Stimulated activated CD4-positive, alpha-beta T cell treated with anti-CD3 and anti-CD28 coated beads, Interleukin-12 subunit alpha, Interleukin-12 subunit beta, amount 100 ng/mL, for 4 hours (primary cell): ENCODE measurements at places on chromosomes 7 and 10.

GRCh38 chr10:24239289-24240040 is 30.5 kb downstream of the KIAA1217 start:
- no peak for DNase-seq

DNA sequence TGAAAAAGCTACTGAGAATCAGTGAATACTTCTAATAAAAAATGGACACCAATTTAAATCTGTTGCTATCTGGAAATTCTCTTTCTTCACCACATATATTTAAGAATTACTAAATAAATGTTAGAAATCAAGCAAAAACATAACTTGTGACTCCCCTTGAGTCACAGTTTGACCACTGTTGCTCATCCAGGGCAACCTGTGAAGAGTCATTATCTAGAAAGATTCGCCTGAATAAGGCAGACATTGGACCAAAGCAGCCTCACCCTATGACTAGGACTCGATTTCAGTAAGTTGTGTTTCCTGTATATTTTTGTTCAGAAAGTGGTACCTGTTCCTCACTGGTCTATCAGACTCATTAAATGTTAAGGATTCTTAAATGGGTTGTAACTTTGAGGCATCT is 572.4 kb downstream of the ATRNL1 start:
- no peak for DNase-seq

- no peak for DNase-seq
Measured at GRCh38 chr7:150799741-150800580, at the start of gene TMEM176B. TSS of gene TMEM176B (minus strand) at chr7:150800364. CDS start at chr7:150796569, 3,795 bp downstream.

- DNase-seq: no peak
Measured at GRCh38 chr7:12982178-12982577, 294.7 kb downstream of the ARL4A start.

- DNase-seq: no peak
Measured at GRCh38 chr10:76902949-76903348, 734.7 kb downstream of the KCNMA1 start.

GRCh38 chr7:93723424-93724124 is 149.1 kb upstream of the CALCR start:
- no peak for DNase-seq

DNA sequence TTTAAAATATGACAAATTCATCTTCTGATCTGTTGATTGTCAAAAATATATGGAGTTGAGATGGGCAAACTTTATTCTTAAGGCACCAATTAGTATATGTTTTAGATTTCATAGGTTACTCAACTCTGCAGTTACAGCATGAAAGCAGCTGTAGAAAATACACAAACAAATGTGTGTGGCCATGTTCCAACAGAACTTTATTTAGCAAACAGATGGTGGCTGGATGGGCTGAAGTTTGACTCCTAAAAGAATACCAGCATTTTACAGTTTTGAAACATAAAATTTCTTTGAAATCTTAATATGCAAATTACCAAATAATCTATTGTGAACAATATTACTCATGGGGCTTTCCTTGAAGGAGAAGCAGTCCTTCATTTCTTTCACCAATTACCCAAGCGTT is 1206.0 kb upstream of the LRRTM3 start:
- no peak for DNase-seq

DNA sequence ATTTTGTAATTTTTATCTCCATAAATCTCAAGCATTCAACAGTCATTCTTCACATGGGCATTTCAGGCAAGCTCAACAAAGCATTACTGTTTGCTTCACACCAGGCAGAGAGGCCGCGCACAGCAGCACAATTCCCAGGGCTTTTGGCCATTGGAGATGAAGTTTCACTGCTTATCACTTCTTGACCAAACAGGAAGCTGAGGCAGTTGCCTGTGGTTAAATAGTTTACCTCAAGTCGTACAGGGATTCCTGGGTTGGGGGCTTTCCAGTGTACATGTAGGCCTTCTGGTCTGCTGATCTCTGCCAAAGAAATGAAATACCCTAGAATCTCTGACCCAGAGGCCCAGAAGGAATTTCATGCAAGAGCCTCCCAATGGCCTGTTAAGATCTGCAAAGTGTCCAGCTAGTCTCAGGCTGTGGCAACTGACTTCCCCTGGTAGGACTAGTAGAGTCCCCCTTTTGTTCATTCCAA is 11.2 kb upstream of the PRDX3 start:
- DNase-seq: no peak

GRCh38 chr10:16966991-16967865 is 150.0 kb upstream of the RSU1 start:
- no peak for DNase-seq

DNA sequence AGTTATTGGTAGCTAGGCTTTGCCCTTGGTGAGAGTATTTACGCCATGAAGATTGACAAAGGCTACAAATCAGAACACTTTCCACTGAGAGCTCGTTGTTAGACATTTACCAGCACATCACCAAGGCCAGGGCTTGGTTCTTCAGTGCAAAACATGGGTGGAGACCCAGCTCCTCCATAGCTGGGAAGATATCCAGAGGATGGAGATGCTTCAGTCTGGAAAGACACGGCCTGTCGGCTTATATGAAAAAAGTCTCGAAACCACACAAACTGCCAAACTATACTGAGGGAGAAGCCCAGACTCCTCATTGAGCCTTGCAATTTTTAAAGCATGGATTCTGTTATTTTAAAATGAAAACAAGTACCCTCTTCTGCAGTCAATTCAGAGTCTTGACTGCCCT is 83.4 kb upstream of the ANLN start:
- no peak for DNase-seq

DNA sequence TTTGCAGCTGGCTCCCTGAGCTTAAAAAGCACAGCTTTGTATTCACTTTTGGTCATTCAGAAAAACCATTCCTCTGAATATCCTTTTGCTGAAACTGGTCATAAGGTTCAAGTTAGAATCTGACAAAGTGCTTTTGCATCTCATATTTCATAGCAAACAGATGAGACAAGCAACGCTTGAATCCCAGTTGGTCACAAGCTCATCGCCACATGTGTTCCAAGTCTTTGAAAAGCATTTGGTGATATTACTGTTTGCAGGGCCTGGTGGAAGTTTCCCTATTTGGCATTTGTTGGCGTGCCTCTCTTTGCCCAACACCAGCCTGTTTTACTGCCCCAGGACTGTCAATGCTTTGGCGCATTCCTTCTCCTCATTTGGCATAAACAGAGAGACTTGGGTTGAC is 10.3 kb downstream of the TACC2 start:
- DNase-seq: no peak

GRCh38 chr10:124966008-124966407 is 24.1 kb downstream of the ZRANB1 start:
- DNase-seq: no peak

DNA sequence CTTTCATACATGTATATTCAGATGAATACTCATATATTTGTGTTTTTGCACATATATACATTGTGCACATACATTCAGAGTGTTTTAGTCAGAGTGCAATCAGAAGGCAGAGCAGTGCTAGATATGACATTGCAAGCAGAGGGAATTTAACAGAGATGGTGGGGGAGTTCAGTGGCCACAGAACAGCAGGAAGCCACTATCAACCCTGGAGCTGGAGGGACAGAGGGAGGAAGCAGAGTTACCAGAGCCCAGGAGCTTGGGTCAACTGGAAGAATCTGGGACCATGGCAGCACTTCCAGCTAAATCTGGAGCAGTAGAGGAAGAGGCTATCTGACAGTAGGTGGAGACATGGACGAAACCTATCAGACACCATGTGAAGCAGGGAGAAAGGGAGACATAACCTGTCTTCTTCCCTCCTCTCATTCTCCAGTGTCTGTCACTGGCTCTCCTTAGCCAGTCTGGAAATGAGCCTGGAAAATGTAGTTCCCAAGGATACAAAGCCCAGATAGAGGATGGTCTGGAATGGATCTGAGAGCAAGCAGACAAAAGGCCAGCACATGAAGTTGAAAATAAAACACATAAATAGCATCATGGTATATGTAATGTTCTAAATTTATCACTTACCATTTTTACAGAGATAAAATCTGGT is 33.6 kb upstream of the HERPUD2 start:
- DNase-seq: no peak

- DNase-seq: no peak
Measured at GRCh38 chr7:8035647-8036518, 67.3 kb downstream of the GLCCI1 start.

DNA sequence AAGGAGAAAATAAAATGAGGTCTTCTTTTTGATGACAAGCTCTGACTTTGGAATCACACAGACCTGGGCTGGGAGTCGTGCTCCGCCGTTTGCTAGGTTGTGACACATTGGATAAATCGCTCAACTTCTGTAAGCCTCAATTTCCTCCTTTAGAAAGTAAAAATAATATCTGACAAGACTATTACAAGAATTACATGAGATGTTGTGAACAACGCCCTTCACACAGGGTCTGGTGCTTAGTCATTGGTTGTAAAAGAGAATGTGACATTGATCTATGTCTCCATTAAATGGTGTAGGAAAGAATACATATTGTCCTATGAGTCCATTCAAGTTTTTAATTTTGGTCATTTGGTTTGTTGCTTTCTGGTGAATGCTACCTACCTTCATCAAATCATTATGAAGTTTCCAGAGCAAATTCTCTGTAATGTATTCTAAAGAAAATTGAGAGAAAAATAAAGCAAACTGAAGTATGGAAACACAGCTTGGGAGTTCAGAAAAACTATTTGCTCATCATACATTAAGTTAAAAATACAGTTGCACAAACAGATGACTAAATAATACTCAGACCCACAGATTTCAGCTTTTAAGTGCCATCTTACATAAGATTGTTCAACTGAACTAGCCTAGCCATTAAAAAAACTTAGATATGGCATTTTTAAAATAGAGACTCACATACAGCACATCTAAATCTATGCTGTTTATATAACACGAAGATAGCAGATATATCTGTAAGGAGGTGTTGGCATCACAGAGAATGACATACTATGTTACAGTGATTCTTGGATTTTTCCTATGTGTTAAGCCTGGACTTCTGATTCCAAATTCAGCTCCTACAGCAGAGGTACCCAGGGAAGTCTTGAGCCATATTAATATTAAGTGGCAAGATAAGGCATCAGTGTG is 12.3 kb upstream of the ADRB1 start:
- no peak for DNase-seq

DNA sequence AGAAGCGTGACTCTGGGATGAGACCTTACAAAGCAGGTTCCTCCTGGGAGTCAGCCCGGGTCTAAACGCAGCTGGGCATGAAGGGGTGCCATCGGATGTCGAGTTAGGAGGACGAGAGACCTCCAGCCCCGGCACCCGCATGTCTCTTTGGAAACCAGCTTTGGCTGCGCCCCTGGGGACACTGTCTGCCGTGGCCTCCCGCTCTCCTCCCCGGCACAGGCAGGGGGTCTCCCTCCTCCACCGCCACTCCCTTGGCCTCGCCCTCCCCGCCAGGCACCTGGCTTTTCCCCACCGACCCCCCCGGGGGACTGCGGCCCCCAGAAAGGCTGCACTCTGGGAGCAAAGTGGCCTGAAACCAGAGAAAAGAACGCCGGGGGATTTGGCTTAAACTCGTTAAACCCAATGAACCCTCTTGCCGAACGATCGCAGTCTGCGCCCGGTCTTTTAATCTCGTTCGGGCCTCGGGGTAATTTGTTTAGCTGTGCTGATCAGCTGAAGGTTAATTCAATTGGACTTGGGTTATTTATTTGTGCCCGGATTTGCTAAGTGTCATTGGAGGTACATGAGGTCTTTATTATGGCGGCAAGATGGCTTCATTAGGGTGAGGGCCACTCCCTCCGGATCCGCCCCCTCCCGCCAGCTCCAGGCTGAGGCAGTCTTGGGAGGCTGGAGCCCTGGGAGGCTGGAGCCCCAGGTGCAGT is 16.4 kb upstream of the PSMG3 start:
- DNase-seq: no peak

- DNase-seq: no peak
Measured at GRCh38 chr7:94602181-94602580, 53.8 kb downstream of the SGCE start.

GRCh38 chr7:130024390-130024789 is 26.8 kb downstream of the ZC3HC1 start:
- no peak for DNase-seq

GRCh38 chr10:69646185-69647060 is 16.4 kb downstream of the FAM241B start:
- DNase-seq: no peak

DNA sequence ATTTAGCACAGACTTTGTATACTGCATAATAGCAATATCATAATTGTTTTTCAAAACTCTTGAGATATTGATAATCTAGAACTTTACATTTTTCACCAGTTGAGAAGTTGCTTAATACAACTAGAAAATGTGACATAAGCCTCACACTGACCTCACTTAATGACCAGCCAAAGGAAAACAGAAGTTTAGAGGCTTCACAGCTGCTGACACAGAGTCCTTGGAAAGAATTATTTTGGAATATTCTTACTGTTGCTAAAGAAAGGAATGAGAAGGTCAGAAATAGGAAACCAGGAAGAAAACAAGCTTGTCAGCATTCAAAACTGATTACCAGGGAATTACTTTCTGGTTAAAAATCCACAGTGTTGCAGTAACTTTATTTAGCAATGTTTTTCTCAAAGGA is 35.5 kb upstream of the WASL start:
- no peak for DNase-seq

- no peak for DNase-seq
Measured at GRCh38 chr7:121755286-121755685, 117.7 kb upstream of the PTPRZ1 start.

GRCh38 chr7:107712896-107713295 is 31.0 kb upstream of the CBLL1 start:
- no peak for DNase-seq

GRCh38 chr7:87209295-87209924 is 10.1 kb downstream of the TMEM243 start:
- no peak for DNase-seq

DNA sequence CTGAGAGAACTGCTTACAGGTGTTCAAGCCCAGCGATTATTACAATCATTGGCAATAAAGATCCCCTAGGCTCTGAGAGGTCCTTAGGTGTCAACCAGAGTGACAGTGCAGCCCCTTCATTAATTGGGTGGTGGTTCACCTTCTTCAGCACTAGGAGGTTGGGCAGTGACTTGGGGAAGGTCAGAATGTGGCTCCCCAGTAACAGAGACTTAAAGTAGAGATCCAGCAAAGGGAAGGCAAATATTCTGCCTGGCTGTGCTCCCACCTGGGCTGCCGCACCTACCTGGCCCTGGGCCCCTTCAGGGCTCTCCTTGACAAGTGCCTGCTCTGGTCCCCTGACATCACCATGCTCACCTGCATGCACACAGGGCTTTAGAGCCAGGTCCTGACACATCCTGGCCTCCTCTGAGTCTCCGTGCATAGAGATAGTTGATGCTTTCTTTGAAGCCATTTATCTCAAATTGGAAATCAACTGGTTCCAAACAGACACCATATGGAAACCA is 1.9 kb downstream of the CLRN3 start:
- DNase-seq: no peak

DNA sequence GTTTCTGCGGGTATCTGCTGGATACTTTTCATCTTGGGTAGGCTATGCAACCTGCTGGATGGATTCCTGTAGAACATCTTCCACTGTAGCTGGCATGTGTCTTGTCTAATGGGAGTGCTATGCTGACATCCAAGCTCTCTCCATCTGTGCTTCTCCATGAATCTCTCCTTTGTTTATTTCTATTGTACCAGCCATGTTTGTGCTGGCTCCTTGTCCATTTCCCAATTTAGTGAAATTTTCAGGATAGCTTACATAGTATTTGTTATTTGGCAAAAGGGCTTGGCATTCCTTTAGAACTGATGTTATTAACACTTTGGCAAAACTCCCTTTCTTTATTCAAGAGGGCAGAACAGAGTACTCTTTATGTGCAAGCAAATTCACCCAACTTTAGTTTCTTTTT is 198.0 kb downstream of the CSTF2T start:
- no peak for DNase-seq

GRCh38 chr7:50679218-50680007 is 103.3 kb downstream of the GRB10 start:
- DNase-seq: no peak

- no peak for DNase-seq
Measured at GRCh38 chr7:92156990-92157389, 22.0 kb downstream of the LRRD1 start.
